ENCODE measurements at places on chromosomes 4 and X.

DNA sequence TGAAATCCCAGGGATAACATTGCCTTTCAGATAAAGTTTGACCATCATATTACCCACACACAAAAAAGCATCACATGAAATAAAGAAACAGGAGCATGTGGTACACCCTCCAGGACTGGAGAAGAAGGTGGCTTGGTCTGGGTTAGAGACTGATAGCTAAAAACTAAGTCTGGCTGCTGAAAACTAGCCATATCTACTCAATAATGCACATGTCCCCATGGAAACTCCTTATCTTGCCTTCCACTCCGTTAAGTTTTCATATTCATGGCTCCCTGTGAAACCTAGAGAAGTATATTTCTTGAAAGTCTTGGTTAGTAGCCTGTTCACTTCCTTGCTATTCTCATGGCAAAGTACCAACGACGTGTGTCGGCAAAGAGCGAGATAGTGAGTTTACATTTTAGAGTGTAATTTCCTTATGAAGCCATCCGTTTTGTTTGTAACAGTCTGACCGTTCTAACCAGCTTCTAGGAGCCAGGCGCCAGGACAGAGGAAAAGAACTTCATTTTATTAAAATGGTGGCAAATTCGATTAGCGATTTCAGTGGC, 6.7 kb upstream of the DCTD start:
- no peak for DNase-seq

DNA sequence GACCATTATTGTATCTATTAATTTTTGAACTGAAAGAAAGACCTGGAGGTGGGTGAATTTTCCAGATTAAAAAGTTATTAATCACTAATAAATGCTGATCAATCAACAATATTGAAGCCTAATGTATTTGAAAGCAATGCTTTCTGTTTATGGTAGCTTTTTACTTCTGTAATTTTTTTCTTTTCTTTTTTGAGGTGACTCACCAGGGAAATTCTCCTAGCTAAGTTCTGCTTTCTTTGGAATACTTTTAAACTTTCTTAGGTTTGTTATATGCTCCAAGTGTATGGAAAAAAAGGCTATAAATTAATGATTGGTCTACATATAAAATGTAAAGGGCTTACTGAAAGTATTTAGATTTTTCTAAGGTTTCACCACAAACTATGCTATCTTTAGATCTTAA, 94.2 kb downstream of the MBNL3 start:
- DNase-seq, result no peak

- no peak for DNase-seq
Observed at GRCh38 chr4:121457278-121457875, 76.6 kb upstream of the QRFPR start.

GRCh38 chr4:150044517-150044916, 33.7 kb upstream of the DCLK2 start:
- no peak for DNase-seq

GRCh38 chr4:26343038-26343398, 22.2 kb downstream of the RBPJ start:
- DNase-seq, result no peak

- no peak for DNase-seq
Observed at GRCh38 chr4:184167576-184167975, 50.1 kb downstream of the ENPP6 start.

GRCh38 chr4:110787707-110788106, 164.8 kb upstream of the PITX2 start:
- DNase-seq, result no peak

DNA sequence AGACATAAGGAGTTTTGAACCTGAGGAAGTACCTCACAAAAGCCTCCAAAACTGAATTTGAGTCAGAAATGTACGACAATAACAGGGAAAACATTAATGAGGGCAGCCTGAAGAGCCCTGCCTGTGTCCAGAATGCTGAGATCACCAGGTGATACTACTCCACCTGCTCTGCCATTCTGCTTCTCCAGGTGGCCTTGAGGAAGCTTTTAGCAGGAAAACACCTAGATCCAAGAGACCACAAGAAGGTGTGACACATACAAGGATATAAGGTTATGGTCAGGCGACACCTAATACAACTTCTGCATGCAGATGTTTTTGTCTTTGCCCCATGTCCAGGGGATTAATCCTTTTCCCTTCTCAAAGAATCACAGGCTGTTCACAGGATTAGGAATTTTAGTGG, 15.3 kb downstream of the SOWAHB start:
- no peak for DNase-seq

DNA sequence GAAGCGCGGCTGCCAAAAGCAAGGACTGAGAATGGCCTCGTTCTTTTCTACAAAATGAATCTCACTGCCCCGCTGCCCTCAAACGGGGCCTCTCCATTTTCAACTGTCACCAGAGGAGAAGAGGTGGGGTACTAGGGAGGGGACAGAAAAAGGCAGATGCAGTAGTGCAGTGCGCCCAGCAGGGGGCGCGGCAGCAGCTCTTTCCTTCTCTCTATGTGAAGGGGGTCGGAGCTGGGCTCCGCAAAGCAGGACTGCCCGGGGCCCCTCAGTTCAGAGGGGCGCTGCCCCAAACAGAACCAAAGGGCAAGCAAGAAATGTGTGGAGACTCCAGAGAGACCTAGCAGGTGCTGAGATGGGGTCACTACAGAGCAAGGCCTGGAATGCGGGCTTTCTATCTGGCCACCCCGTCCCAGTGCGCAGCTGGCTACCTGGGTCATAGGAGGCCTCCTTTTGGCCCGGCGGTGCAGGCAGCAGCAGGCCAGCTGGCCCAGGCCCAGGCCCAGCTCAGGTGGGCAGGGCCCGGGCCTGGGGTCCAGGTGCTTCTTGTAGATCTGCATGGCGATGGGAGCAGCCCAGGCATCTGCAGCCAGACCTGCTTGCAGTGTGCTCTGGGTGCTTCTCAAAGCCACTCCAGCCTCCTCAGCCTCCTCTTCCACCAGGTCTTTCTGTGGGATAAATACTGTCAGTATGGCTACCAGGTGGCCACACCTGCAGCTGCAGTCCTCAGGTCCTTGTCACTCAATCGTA, 5.9 kb downstream of the IRAK1 start:
- DNase-seq, result peak; percentile 79

- DNase-seq, result no peak
Observed at GRCh38 chr4:70931347-70931746, 29.2 kb downstream of the MOB1B start.

DNA sequence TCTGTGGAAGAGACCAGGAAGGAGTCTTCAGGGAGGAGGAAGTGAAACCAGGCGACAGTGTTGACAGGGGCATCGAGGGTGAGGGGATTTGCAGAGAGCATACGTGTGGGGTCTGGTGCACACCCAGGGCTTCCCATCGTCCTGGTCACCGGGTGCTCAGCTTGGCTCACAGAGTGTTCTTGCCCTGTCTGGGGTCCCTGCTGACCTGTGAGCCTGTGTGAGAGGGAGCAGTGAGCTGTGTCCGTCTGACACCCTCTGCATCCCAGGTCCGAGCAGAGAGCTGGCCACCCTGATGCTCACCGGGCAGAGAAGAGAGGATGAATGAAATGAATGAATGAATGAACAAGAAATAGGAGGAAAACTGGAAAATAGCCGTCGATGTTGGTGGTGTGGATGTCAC, 46.5 kb downstream of the CPZ start:
- no peak for DNase-seq

DNA sequence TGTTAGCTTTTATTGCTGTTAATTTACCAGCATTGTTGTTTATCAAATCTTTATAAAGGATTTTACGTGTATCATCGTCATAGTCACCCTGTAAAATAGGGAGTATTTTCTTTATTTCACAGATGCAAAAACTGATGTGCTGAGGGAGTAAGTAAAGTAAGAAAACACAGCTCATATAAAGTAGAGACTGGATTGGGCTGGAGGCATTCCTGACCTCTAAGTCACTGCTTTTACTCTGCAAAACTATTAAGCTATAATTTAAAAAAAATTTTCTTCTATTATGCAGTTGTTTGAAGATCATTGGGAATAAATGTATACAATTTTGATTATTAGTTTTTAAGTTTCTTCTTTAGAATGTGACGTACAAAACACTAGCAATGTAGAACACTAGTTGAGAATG, 45.9 kb downstream of the NUDT6 start:
- no peak for DNase-seq

- DNase-seq, result no peak
Observed at GRCh38 chr4:141464366-141464765, 172.0 kb upstream of the IL15 start.

GRCh38 chrX:95945528-95945927, 739.1 kb upstream of the DIAPH2 start:
- DNase-seq, result no peak

DNA sequence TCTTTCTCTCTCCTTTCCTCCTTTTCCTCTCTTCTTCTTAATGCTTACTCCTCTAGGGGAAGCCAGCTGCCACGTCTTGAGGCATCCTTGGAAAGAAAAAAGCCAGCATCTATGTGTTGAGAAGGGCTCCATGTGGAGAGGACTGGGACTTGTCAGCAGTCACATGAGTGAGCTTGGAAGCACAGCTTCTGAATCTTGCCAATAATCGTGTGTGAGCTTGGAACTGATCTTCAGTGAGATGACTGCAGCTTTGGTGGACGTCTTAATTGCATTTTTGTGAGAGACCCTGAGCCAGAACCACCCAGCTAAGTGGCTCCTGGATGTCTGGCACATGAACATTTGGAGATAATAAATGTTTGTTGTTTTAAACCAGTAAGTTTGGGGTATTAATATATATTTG, 371.7 kb downstream of the SLITRK2 start:
- no peak for DNase-seq

- no peak for DNase-seq
Observed at GRCh38 chr4:96736352-96736889, 896.5 kb downstream of the PDHA2 start.

GRCh38 chr4:140121646-140122045, 32.3 kb downstream of the MAML3 start:
- DNase-seq, result no peak

GRCh38 chrX:41718481-41719235, 5.3 kb upstream of the GPR82 start:
- no peak for DNase-seq

GRCh38 chr4:53702334-53703266, 111.3 kb upstream of the LNX1 start:
- peak; percentile 28 for DNase-seq

DNA sequence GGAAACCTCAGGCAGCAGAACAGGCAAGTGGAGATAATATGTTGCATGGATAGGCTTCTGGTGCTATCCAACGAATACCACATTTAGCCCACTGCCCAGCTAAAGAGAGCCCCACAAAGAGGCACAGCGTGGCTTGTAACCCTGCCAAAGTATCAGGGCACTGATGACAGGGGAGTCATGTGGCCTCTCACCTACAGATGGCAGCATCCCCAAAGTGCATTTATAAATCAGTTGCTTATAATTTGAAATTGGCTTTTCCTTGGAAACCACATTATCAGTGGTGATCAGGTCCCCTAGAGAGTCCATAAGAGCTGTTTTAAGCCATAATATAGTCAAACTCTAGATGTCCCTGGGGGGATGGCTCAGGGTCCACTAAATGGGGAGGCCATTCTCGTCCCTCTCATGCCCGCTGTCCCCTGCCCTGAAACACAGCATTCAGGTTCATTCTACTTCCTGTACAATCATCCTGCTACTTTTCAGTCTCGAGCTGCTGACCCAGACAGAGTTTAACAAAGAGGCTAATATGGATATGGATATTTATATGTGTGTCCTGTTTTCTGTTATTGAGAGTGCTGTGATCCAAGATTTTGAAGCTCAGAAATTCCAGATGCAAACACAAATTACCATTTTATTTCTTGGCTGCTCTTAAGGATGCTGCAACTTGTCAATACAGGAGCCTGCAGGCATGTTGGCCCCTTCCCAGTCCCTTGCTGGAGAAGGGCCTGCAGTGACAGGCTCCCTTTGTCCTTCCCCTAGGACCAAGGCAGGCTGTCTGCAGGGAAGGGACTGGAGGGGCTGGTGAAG, 28.5 kb downstream of the SRPX start:
- peak; percentile 32 for DNase-seq

GRCh38 chr4:46980851-46981250, 12.5 kb downstream of the GABRA4 start:
- DNase-seq, result no peak

DNA sequence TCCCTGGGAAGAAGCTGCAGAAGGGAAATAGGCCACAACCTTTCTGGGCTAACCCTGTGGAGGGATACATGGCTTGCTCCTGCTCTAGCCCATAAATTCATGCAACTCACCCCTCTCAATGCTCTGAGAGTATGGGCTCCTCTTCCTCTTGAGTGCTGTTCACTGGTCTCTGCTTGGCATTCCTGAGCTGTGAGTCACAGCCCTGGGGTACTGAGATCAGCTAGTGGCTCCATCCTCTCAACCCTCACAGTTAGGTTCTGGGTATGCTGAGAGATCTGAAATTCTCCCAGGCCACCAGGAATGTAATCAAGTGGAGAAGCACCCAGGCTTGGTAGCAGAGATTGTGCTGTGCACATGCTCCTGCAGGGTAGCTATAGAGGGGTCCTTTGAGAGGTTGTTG, 60.6 kb upstream of the SPANXN2 start:
- no peak for DNase-seq

- no peak for DNase-seq
Observed at GRCh38 chrX:9825966-9826365, 39.7 kb downstream of the SHROOM2 start.

GRCh38 chrX:13906093-13906492, 89.2 kb upstream of the GPM6B start:
- DNase-seq, result no peak

GRCh38 chr4:185839770-185840169, 27.8 kb upstream of the SORBS2 start:
- DNase-seq, result no peak

DNA sequence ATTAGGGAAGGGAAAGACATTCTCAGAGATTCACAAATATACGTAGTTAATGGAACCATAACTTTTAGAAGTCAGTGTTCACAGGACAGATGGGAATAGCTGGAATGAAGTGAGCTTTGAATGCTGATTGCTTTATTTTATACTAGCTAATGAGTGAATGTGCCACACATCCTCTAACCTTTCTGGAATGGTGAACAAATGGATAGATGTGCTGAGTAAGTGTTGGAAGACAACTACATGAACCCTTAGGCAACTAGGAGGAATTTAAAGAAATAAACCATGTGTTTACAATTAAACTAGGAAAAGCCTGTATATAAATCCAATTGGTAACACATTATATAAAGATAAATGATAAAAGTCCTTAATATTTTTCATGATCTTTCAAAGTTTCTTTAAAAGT, 91.6 kb upstream of the LIMCH1 start:
- DNase-seq, result no peak

DNA sequence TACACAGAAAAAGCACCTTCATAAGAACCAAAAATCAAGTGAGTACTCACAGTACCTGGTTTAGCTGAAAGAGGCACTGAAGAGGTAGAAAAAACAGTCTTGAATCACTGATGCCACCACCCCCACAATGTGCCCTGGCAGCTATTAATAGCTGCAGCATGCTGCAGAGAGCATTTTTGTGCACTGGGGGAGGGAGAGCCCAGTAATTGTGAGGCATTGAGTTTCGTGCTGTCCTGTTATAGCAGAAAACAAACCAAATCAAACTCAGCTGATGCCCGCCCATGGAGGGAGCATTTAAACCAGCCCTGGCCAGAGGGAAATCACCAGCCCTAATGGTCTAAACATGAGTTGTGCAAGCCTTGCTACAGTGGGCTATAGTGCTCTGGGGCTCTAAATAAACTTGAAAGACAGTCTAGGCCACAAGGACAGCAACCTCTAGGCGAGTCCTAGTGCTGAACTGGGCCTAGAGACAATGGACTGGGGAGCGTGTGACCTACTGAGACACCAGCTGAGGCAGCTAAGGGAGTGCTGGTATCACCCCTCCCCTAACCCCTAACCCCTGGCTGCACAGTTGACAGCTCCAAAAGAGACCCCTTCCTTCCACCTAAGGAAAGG, 106.3 kb upstream of the TMLHE start:
- no peak for DNase-seq

GRCh38 chrX:102580891-102581290, 18.4 kb upstream of the ARMCX5 start:
- DNase-seq, result no peak

GRCh38 chr4:105280338-105281123, 133.9 kb downstream of the TET2 start:
- DNase-seq, result no peak

Measured in D341Med (cell line).